ENCODE measurements at places on chromosomes 12 and 14.

DNA sequence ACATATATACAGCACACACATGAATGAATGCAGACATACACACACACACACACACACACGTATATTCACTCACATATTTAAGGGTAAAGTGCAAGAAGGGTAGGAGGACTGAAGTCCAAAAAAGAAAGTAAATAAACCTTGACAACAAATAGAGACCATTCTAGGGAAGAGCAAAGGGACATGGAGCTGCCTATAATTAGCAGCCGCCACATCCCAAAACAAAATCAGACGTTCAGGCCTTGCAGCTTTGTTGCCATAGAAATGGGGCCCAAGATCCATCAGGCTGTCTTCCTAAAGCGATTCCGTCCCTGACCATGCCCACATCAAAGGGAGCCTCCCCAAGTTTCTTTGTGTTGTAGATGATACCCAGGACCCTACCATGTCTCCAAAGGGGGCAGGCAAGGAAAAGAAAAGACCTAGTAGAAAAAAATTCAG lies 703.5 kb upstream of the TBX3 start:
- no peak for DNase-seq

GRCh38 chr12:50082644-50083043 lies 2.5 kb upstream of the SMARCD1 start:
- no peak for DNase-seq

DNA sequence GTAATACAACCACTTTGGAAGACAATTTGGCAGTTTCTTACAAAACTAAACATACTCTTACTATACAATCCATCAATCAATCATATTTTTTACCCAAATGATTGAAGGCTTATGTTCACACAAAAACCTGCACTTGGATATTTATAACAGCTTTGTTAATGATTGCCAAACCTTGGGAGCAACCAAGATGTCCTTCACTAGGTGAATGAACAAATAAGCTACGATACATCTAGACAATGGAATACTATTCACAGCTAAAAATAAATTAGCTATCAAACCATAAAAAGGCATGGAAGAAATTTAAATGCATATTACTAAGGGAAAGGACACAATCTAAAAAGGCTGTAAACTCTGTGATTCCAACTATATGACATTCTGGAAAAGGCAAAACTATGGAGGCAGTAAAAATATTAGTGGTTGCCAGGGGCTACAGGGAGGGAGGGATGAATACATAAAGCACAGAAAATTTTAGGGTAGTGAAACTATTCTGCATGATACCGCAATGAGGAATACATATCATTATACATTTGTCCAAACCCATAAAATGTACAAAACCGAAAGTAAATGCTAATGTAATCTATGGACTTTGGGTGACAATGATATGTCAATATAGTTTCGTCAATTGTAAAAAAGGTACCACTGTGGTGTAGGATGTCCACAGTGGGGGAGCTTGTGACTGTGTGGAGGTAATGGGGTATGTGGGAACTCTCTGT lies 70.5 kb downstream of the GPR65 start:
- no peak for DNase-seq

DNA sequence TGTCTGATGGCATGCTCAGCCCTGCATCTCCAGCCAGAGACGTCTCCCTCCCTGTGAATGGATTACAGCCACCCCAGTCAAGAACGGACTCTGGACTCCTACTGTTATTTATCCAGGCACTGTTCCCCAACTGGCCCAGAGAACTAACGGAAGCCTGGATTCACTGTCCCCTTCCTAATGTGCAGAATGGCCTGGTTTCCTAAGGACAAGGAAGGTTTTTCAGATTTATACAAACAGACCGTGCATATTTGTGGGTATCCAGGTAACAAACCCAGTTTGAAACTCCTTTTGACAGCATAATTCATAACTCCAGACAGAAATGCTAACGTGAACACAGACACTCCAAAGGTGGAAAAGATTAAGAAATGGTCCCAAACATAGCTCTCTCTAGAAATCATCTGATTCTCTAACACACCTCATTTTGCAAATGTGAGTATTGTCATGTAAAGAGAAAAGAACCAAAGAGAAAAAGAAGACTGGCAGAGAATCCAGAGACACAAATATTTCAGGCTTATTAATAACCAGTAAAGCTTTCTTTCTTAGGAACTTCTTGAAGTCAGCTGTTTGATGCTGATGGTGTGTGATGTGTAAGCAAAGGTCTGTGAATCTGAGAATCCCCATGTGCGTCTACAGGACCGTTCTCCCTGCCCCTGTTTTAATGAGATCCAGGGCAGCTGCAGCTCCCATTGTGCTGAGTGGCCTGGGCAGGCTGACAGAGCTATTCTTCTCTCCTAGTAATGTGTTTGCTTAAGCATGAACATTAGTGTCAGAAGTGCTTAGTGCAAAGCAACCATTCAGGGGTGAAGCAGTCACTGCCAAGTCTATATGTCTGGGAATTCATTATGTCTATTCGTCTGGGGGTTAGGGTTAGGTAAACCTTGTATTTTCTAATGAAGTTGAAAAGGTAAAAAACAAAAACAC lies 86.8 kb upstream of the HIF1A start:
- DNase-seq, result no peak

GRCh38 chr14:104353921-104354701 lies 215.7 kb downstream of the KIF26A start:
- no peak for DNase-seq

GRCh38 chr14:32403688-32404087 lies 74.6 kb downstream of the AKAP6 start:
- DNase-seq, result no peak

DNA sequence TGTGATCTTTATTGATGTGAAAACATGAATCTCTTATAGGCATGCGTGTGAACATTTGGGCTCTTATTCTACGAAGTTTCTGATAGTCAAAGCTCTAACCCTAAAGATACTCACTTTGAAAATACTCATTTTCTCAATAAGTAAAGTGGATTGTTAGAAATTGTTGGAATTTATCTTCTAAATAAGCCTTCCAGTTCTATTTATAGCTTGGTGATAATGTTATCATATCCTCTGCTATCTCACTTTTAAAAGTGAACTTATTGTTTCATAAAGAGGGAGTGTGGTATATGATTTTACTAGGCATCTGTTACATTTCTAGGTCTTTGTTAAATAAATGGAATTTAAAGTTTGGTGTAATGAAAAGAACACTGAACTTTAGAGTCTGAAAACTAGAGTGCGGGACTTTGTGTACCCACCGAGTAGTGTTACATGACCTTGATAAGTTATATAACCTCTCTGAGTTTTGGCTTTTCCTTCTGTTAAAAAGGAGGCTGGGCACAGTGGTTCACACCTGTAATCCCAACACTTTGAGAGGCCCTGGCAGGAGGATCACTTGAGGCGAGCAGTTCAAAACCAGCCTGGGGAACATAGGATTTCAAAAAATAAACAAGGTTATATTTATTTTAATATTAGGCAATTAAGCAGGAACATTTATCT lies 13.6 kb downstream of the USP15 start:
- DNase-seq, result no peak

GRCh38 chr14:90177539-90178189 lies 78.7 kb upstream of the PSMC1 start:
- no peak for DNase-seq

DNA sequence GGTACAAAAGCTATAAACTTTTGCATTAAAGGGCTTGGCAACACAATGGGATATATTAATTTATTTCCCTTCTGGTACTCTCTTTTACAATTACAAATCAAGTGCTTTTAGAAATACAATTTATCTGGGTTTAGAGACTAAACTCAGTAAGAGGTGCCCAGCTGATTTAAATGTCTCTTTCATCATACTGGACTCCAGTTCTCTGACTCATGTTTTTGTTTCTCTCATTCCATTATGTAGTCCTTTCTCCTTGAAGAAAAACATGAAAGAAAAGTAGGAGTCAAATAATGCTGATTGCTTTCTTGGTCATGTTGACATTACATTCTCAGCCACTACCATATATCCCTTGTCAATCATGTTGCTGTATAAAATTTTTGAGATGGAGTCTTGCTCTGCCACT lies 36.3 kb upstream of the CFL2 start:
- DNase-seq, result no peak

GRCh38 chr12:104319028-104319427 lies 15.5 kb downstream of the EID3 start:
- DNase-seq, result no peak

- no peak for DNase-seq
These were observed 56.3 kb upstream of the KCNA5 start for GRCh38 chr12:4987076-4988046.

- no peak for DNase-seq
These were observed 6.6 kb downstream of the ABCB9 start for GRCh38 chr12:122959566-122960192.

DNA sequence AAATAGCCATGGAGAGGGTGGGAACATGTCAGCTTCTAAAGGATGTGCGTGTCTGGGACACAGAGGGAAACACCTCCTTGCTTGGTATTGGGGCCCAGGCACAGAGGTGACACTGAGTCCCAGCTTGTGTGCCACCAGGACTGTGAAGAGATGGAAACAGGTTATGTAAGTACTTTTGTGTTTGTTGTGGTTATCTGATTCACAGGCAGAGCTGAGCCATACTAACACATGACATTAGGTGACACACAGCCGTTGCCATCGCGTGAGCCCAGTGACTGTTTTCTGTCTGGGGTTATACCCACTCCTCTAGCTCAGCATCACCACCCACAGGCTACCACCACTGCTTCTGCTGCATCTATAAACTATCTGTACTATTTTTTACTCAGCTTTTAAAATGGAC lies 12.1 kb upstream of the FLVCR2 start:
- DNase-seq, result peak; percentile 60

DNA sequence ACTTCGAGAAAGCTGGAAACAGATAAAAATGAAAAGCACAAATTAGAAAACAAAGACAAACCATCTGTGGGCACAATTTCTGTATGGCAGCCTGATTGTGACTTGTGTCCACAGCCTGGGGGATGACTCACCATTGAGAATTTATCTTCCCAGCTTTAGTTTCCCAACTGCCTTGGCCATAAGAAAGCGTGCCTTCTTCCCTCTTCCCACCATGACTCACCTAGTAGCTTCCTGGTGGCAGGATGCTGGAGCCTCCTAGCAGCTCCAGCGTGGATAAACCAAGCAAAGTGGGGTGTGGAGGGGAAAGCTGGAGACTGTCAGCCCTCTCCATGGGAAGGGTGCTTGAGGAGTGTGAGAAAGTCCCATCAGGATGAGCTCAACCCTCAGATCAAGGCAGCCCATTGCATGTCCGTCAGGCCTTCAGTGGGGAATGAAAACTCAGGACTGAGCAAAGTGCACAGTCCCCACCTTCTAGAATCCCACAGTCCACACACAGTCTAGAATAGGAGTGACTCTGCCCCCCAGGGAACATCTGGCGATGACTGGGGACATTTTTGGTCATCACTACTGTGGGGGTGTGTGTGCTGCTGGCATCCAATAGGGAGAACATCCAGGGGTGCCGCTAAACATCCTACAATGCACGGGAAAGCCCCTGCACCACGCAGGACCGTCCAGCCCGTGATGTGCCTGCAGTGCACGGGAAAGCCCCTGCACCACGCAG lies 22.4 kb upstream of the SERPINA6 start:
- DNase-seq, result no peak

DNA sequence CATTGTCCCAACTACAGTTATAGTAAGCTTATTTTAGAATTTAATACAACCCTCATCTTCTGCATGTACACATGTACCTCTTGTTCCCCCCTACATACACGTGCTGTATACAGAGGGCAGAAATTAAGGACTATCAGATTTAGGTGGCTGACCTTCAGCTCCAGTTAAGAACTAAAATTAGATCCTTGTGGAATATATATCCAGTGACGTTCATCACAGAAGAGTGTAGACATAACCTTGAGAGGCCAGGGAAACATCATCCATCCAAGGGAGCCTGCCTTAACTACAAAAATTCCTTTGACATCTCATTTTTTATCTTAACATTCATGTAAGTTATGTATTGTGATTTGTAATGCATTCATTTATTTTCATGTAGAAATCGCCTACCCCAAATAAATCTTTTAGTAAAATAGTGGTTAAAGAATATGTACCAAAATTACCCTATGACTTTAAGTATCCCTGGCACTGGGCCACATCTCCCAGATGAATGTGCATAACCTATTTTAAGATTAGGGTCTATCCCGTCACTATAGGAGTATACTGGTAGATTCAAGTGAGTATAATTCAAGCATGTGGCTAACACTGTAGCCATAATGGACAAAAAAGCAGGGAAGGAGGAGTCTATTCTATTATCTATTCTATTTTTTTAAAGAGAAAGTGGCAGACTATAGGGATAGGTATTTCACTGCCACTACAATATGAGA lies 27.5 kb downstream of the RIC8B start:
- no peak for DNase-seq

GRCh38 chr14:60505448-60505847 lies 3.5 kb upstream of the SIX6 start:
- DNase-seq, result no peak

DNA sequence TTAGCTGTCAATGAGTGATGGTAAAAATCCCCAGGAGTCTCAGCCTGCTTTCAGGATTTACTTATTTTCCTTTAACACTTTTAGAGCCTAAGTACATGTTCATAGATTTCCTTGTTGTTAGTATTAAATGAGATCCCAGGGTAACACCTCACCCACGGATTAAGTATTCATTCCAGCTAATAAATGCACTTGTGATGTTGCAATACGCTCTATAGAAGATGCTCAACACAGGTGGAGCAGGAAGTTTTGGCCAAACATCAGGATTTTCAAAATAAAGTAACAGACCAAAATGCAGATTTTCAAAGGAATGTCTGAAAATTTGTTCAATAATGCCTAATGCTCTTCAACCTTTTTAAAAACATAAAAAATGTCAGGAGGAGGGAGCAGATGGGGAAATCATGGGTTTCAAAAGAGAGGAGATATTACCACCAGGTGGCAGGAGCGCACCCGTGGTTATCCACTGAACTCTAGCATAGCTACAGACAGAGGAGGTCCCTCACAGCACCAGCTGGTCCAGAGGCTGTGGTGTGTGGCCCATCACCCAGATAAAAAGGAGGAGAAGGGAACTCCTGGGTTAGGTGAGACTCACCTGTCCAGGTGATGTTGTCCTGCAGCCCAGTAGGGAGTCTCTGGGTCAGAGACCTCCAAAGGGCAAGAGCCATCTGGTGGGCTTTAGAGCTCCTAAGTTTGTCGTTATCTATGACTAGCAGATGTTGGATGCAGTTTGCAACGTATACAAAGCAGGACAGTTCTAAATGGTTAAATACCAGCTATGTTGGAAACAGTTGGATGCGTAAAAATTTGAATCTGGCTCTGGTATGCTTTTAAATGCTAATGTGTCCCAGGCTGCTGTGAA lies 1158.4 kb upstream of the TMEM132C start:
- peak; percentile 6 for DNase-seq

GRCh38 chr12:52867642-52868041 lies 18.8 kb upstream of the KRT78 start:
- DNase-seq, result peak; percentile 37

- DNase-seq, result no peak
These were observed 80.8 kb downstream of the EP400 start for GRCh38 chr12:132030367-132031038.
